ENCODE measurements at places on chromosomes 1 and 21.

DNA sequence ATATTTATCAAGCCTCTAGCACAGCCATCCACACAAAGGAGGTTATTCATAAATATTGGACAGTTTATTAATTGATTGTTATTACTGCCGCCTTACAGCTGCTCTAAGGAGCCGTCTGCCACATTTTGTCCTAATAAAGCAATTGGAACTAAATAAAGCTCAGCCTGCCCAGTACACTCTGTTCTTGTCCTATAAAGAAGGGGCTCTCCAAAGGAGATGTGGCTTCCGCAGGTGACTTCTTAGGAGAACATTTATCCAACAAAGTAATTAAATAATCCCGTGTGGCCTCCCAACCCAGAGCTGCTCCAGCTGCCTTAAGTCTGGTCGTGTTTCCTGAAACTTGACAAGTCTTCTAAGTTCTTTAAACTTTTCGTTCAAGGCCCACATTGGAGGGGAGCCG lies 497.7 kb downstream of the NPHP4 start:
- no peak for DNase-seq

DNA sequence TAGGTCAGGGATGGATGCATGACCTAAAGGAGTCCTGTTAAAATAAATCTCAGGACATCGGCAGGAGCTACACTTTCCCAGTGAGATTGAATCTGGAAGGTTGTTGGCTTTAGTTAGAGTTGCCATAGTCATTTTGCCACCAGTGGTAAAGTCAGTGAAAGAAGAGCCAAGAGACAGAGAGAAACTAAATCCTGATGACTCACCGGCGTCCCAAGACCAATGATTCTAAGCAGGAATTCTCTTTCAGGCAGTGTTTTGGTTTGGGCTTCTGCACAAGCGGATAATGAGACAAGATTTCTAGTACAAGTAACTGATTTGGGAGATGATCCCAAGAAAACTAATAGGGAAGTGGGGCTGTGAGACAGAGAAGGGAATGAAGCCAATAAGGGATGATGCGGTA lies 88.8 kb upstream of the ETS2 start:
- no peak for DNase-seq

- no peak for DNase-seq
Measured at GRCh38 chr1:161223805-161224694, 622 bp upstream of the APOA2 start.

GRCh38 chr1:41483001-41483850 lies 1.3 kb downstream of the EDN2 start:
- DNase-seq, result no peak

GRCh38 chr1:227753999-227754711 lies 18.9 kb downstream of the SNAP47 start:
- no peak for DNase-seq

GRCh38 chr1:201084295-201084694 lies 27.9 kb downstream of the CACNA1S start:
- DNase-seq, result no peak

DNA sequence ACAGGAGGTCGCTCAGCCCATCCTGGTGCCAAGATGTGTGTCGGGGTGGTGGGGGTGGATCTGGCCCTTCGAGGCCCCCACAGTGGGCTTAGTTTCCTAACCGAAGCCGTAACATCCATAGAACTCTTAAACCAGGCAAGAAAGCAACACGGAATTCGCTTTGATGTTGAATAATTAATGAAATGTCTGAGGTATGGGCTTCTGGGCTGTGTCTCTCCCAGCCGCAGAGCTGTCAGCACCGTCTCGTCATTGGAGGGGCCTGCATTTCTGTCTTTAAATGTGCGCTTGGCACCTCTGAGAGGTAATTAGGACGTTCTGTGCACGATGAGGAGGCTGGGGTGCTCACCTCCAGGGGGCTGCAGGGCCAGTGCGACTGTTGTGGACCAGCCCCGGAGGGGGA lies 13.3 kb upstream of the PLCH2 start:
- DNase-seq, result no peak

GRCh38 chr1:94240822-94241221 lies 3.4 kb upstream of the ARHGAP29 start:
- DNase-seq, result peak; percentile 52

- DNase-seq, result peak; percentile 32
Measured at GRCh38 chr1:33094971-33095604, 14.1 kb downstream of the AZIN2 start.

GRCh38 chr21:42758721-42759593 lies 105.5 kb downstream of the PDE9A start:
- no peak for DNase-seq

GRCh38 chr1:101165954-101166353 lies 70.9 kb upstream of the S1PR1 start:
- DNase-seq, result no peak
